Foreskin melanocyte (primary cell): ENCODE measurements at places on chromosomes 1 and 21.

DNA sequence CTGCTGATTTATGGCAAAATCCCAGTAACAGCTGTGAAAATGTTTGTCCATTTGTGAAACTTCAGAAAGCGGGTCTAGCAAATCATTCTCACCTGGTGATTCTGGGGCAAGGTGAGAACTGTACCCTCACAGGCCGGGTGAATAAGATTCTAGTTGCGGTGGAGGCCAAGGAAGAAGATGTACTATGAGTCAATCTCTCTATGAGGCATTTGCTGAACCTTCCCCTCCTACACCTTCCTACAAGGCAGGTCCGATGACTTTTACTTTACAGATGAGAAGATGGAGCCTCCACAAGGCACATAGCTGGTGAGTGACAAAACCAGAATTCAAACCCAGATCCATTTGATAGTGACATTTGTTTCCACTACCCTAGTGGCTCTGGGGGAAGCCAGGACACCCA lies 72.7 kb downstream of the BACH1 start:
- no peak for DNase-seq

- no peak for DNase-seq
These were observed 18.1 kb upstream of the AVPR1B start for GRCh38 chr1:206135248-206135647.

DNA sequence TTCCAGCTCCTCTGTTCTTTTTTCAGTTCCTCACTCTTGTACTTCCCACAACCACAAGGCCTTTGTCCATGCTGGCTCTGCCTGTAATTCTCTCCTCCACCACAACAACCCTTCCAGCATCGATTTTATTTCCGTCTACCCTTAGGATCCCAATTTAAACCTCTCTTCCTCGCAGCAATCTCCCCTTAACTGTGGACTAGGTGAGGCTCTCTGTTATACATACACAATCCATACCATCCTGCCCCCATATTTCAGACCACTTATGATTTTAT lies 90.4 kb upstream of the ZC3H11B start:
- DNase-seq, result no peak

GRCh38 chr1:171984850-171985485 lies 143.7 kb downstream of the DNM3 start:
- DNase-seq, result no peak

GRCh38 chr1:97451046-97451826 lies 469.6 kb downstream of the DPYD start:
- no peak for DNase-seq

GRCh38 chr1:248871837-248872401 lies 13.0 kb upstream of the ZNF692 start:
- no peak for DNase-seq

DNA sequence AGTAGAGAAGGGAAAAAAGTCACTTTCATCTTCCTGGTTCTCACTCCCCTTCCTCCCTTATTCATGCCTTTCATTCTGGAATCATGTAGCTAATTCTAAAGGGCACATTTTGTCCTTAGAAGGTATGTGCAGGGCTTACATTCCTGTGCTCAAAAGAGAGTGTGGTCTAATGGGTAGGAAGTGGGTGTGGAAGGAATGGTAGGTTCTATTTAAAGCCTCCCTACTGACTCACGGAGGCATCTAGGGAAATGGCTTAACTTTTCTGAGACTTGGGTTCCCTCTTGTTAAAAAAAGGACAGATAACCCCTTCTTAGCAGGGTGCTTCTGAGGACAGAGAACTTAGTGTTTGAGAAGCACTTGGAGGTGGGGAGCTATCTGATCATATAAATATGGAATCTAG lies 249.3 kb upstream of the DUSP10 start:
- DNase-seq, result peak; percentile 55

- DNase-seq, result no peak
These were observed 156.7 kb downstream of the BRINP3 start for GRCh38 chr1:190320952-190321351.

DNA sequence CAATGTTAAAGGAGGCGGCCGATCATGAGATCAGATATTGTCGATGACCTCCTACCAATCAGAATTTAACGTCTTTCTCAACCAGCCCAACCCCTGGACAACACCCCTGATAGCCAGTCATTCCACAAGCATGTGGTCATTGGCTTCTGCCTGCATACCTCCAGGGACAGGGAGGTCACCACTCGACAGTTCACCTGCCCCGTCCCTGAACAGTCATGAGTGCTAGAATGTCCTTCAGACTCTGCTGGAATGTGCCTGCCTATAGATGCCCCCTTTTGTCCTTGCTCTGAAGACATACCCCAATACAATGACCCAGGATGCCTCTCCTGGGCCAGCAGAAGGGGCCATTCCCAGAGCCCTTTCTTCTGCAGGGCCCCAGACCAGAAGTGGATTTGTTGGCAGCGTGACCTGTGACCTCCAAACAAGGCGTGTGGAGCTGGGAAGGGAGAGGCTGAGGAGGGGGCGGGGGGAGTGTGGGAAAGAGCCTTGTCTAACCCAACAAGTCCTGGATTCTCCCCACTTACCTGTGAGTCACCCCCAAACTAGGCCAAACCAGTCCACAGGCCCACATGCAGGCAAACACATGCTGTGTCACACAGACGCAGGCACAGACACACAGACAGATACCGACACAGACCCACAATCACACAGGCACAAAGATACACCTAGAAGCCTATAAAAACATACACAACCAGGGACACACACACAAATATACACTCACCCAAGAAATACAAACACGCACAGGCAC lies 2.2 kb downstream of the CRYBG2 start:
- no peak for DNase-seq

DNA sequence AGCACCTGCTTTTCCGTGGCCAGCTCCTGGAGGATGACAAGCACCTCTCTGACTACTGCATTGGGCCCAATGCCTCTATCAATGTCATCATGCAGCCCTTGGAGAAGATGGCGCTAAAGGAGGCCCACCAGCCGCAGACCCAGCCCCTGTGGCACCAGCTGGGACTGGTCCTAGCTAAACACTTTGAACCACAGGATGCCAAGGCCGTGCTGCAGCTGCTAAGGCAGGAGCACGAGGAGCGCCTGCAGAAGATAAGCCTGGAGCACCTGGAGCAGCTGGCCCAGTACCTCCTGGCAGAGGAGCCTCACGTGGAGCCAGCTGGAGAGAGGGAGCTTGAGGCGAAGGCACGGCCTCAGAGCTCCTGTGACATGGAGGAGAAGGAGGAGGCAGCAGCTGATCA lies 413 bp downstream of the UBL4B start:
- no peak for DNase-seq

- DNase-seq, result peak; percentile 84
These were observed 246.4 kb upstream of the MAP1LC3C start for GRCh38 chr1:242245255-242245654.

GRCh38 chr1:109099938-109100773 lies 9.6 kb downstream of the TMEM167B start:
- DNase-seq, result peak; percentile 95

- no peak for DNase-seq
These were observed 30.3 kb downstream of the ZSCAN20 start for GRCh38 chr1:33502726-33503125.

- DNase-seq, result no peak
These were observed 3.4 kb upstream of the PADI2 start for GRCh38 chr1:17122521-17123164.

DNA sequence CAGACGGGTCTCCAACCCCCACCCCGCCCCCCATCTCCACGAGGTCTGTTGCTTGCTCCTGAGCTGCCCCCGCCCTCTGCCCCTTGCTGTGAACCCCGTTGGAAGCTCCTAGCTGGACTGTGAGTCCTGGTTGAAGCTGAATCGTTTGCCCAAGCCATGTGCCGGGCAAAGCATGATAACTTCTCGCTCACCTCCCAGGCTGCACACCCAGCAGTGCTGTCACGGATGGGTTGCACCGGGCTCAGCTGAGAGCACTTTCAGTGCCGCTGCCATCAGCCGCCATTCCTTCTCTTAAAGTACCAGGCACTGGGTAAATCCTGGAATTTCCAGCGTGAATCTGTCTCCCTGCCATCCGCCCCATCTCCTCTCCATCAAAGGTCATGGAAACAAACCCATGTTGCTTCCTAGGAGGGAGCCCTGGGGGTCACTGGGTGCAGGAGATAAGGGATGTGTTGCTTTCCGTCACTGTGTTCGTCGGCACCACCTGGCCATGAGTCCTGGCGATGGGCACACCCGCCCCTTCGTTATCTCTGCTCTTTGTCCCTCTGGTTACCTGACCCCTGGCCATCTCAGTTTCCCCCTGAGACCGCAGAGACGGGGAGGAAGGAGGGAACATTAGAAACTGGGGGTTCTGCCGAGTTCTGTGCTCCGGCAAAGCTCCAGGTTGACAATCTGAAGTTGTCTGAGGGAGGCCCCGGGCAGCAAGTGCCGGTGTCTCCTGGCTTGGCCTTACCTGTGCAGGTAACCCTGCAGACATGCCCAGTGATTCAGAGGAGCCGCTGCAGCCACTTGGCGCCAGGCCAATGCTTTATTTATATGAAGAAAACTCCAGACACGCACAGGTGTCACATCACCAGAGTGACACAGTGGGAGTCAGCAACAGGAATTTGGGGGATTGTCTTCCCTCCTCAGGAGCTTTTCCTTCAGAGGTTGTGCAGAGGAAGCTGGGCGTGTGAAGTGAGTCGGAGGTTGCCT lies 2.7 kb downstream of the PDE9A start:
- DNase-seq, result no peak

DNA sequence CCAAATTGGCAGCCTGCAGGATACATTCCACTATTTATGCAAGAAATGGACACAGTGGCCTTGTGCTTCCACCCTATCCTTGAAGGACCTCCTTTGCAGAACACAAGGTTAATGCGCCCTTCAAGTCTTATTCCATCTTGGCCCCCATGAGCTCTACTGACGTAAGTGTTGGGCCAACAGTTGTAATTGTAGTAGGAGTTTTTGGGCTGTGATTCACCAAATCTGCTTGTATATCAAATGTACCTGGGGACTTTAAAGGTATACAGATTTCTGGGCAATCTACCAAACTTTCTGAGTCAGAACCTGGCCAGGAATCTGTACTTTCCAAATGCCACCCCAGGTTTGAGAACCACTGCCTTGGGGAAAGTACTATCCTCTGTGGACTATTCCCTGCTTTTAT lies 100.9 kb upstream of the MARK1 start:
- no peak for DNase-seq

DNA sequence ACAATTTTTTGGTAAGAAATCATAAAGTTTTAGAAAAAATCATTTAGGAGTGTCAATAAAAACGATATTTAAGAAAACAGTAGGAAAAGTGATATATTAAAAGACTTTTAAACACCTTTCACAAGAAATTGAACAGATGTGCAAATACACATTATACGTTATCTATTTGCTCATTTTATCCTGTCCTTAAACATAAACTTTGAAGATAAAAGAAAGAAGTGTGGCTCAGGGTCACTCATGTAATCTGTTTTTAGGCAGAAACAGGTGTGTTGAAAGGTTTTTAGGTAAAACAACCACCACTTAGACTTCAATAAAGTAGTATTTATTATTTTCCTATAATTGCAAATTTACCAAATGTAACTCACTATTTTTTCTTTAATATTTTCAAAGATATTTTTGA lies 13.1 kb downstream of the AMY2B start:
- no peak for DNase-seq

DNA sequence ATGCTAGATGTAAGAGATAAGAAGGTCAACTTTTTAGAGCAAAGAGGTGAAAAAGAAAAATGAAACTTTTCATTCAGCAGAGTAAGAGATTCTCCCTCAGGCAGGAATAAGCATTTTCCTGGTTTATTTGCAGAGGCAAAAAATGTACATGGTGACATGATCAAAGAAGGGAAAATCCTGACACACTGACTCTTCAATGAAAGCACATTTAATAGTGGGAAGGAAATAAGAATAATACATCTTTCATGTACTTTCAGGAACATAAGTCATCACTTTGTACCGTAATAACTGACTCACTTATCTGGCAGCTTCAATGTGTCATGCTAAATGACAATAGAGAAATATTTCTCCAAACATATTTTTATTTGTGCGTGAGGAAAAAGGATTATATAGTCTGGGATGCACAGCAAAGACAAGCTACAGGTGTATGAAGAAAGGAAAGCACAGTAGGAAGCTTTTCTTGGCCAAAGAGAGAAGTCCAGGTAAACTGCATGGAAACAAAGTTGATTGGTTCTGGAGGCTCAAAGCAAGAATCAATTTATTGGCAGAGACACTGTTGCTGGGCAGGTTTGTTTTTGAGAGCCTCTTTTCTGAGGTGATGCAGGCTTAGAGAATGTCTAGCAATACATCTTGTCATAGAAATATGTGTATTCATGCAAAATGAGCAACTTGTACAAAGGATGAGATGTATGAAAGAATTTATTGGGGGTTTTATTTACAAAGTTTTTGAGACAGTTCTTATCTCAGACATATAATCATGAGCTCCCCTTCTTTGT lies 1409.0 kb downstream of the PLA2G4A start:
- DNase-seq, result peak; percentile 52

- DNase-seq, result peak; percentile 84
These were observed 259.2 kb downstream of the GREM2 start for GRCh38 chr1:240352769-240353168.
